Lung (tissue), 17 donors: ENCODE measurements at places on chromosomes 4 and X. TPM values are rescaled to one million over a fixed set of nuclear protein-coding genes. Genes with fewer than 3 reads are reported as not detected.
A peak's percentile ranks its signal among the peaks of the same experiment; 100 is the strongest.

Gene CD40LG
- total RNA-seq = 0.46 TPM

DNA sequence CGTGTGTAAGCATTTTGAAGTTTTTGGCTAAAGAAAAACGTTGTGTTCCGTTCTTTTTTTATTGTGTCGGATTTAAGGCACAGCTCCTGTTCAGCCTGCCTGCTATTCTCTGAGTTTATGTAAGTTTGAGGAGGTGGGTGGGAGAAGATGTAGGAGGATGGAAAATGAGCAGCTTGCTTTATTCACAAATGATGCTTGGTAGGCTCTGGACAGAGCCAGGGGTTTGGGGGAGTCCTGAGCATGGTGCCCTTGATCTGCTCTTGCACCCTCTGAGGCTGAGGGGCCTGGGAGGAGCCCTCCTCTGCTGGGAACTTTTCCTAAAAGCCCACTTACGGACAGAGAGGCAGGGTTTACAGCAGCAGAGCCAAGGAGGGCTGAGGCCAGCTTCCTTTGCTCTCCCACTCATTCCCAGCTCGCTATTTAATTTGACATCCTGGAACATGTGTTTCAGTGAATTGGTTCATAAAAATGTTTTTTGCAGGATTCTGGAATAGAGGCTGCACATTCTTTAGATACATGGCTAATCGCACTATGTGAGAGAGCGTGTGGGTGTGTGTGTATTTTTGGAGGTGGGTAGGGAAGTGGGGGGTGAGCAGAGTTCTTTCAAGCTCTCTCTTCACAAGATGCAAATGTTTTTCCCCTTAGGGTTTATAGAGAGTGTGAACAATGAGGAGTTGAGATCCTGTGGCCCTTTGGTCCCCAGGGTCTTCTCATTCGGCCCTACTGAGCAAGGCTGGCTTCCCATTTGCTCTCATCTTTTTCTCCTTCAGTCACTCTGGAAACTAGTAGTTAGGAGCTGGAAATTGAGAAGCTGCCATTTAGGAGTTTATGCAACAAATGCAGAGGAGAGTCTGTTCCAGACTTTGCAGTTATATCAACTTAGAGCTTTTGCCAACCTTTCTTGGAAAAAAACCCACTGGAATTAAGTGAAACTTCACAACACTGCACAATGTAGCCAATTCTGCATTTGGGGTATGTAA, 32.1 kb downstream of the TMEM131L start:
- H3K36me3 ChIP-seq = no peaks in the 10 kb centered on the region
- H3K4me3 ChIP-seq = no peak overlapping the region
- no peaks in the 10 kb centered on the region for H3K27me3 ChIP-seq
- H3K4me1 ChIP-seq = peaks cover 3% of the 10 kb centered on the region
- peak; percentile 94 for DNase-seq

- no peaks in the 10 kb centered on the region for H3K4me1 ChIP-seq
- H3K36me3 ChIP-seq = no peaks in the 10 kb centered on the region
- no peak for DNase-seq
- no peaks in the 10 kb centered on the region for H3K27me3 ChIP-seq
These were observed 466.1 kb downstream of the C4orf33 start for GRCh38 chr4:129561886-129562671.

DNA sequence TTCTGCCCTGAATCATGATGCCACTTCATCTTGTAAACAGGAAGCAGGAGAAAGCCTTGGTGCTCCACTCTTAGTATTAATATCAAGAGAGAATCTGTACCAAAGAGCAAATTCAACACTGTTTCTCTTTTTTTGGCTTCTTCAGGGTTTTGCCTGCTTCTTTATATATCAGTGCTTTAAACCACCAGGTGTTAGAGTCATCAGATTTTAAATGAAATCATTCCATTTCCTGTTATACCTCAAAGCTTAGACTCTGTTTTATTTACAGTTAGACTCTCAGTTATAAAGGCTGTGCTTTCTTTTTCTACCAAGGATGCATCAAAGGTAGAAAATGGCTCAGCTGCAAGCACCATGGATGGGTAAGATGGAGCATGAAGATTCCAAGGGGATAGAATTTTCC, 350.9 kb downstream of the CAMK2D start:
- no peak for DNase-seq
- H3K4me1 ChIP-seq = no peaks in the 10 kb centered on the region
- H3K4me3 ChIP-seq = no peak overlapping the region

Gene IL3RA
- 19.2 TPM for total RNA-seq

GRCh38 chr4:109560687-109561461, 828 bp downstream of the MCUB start:
- peak overlapping the region; percentile 80 for H3K4me3 ChIP-seq
- peaks cover 15% of the 10 kb centered on the region for H3K27me3 ChIP-seq
- peaks cover 17% of the 10 kb centered on the region for H3K4me1 ChIP-seq
- peak; percentile 66 for DNase-seq
- peak overlapping the region; percentile 79 for H3K27ac ChIP-seq
- no peaks in the 10 kb centered on the region for H3K36me3 ChIP-seq

DNA sequence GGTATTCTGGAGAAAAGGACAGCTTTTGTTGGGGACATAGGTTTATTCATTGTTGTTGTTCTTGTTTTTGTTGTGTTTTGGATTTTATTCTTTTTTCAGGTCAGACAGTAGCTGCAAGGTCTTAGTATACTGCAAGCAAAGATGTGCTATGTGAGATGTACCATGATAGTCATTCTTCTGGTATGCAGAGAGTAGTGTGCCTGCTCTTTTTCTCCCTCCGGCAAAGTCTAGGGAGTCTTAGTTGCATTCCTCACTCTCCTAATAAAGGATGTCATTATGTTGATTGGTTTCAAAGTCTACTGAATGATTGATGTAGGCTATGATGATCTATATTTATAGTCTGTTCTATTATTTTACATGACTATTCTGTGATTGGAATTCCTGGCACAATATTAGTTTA, 119.9 kb upstream of the POF1B start:
- H3K4me3 ChIP-seq = no peak overlapping the region
- no peaks in the 10 kb centered on the region for H3K4me1 ChIP-seq
- no peaks in the 10 kb centered on the region for H3K36me3 ChIP-seq

DNA sequence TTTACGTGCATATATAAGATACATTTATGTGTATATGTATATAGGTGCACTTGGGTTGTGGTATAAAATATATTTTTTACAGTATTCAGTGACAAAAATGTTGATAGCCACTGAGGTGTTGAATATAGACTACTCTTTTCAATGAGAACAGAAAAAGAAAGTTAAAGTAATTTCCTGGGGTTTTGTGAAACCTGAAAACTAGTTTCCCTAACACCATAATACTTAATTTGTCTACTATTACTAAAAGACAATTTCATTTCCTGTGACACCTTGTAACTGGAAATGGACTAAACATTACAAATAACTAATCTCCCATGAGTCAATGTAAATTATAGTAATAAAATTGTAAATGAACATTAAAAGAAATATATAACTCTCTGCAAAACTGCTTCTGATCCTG, 32.0 kb upstream of the MAP9 start:
- no peak overlapping the region for H3K27ac ChIP-seq
- no peak overlapping the region for H3K4me3 ChIP-seq
- H3K4me1 ChIP-seq = peaks cover 31% of the 10 kb centered on the region
- no peaks in the 10 kb centered on the region for H3K36me3 ChIP-seq

Gene PCDH19
- 0.37 TPM for total RNA-seq

Gene PNMA5
- not detected for total RNA-seq

GRCh38 chr4:152374606-152375285, 161.1 kb downstream of the FBXW7 start:
- H3K27me3 ChIP-seq = no peaks in the 10 kb centered on the region
- DNase-seq = no peak

DNA sequence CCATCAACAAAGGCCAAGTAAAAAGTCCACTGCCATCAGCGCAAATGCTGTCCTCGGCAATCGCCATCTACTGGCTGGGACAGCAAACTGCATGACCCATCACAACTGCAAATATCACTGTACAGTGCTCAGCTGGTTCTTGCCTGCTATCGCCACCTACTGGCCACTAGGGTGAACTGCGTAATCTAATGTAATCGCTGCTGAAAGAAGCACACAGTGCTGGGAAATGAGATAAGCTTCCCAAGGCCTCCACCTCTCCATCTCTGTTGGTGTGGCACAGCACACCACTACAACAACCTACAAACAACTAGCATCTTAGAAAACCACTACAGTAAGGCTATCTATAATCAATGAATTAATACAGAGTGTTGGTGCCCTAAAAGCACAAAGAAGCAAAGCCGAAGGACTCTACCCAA, 298.3 kb downstream of the TEX13A start:
- H3K27ac ChIP-seq = no peak overlapping the region
- no peaks in the 10 kb centered on the region for H3K27me3 ChIP-seq
- no peak overlapping the region for H3K4me3 ChIP-seq
- no peaks in the 10 kb centered on the region for H3K36me3 ChIP-seq
- DNase-seq = peak; percentile 58

DNA sequence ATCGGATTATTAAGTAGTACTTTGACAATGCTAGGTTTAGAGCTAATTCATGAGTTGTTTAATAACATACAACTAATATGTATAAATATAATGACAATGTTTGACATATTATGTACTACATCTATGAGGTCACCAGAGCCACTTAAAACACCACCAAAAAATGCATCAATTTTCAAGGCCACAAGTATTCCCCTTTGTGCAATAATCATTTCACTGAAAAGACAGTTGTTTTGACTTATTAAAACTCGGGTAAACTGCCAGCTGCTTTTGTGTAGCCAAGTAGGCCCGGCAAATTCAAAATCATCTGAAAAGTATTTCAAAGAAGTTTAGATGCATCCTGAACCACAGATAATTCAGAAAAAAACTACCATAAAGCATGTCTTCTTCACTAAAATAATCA, 48.7 kb downstream of the CLOCK start:
- DNase-seq = peak; percentile 6
- no peaks in the 10 kb centered on the region for H3K36me3 ChIP-seq
- H3K27me3 ChIP-seq = no peaks in the 10 kb centered on the region
- no peak overlapping the region for H3K27ac ChIP-seq

GRCh38 chr4:18234108-18234507, 212.6 kb upstream of the LCORL start:
- no peak overlapping the region for H3K27ac ChIP-seq
- H3K4me1 ChIP-seq = no peaks in the 10 kb centered on the region
- H3K36me3 ChIP-seq = no peaks in the 10 kb centered on the region

Gene MAGEA2B
- total RNA-seq = not detected

Gene BDH2
- 33.3 TPM for total RNA-seq

Gene AREG
- total RNA-seq = 22.0 TPM

Gene MXRA5
- 17.0 TPM for total RNA-seq

GRCh38 chr4:98399915-98400314, 138.7 kb downstream of the RAP1GDS1 start:
- no peak overlapping the region for H3K4me3 ChIP-seq
- H3K36me3 ChIP-seq = peaks cover 4% of the 10 kb centered on the region
- no peak overlapping the region for H3K27ac ChIP-seq

- DNase-seq = peak; percentile 50
- H3K36me3 ChIP-seq = no peaks in the 10 kb centered on the region
- no peaks in the 10 kb centered on the region for H3K27me3 ChIP-seq
- no peak overlapping the region for H3K27ac ChIP-seq
These were observed 116.9 kb upstream of the GALNT7 start for GRCh38 chr4:173051716-173052115.

DNA sequence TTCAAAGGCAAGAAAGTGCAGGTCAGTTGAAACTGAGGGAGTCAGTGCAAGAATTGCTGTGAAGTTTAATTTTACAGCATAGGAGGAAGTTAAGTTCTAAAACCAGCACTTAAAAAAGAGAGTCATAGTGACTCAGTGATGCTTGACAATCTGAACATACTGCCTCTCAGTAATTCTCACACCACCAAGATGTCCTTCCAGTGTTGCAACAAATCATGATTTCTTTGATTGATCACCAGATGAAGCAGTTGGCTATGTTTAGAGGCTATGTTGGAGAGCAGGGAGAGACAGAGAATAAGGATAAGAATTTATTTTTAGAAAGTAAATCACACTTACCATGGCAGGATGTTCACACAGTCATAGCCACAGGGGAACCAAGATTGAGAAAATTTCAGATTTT, 13.2 kb downstream of the TRIM2 start:
- H3K4me3 ChIP-seq = no peak overlapping the region
- no peak overlapping the region for H3K27ac ChIP-seq
- H3K27me3 ChIP-seq = no peaks in the 10 kb centered on the region
- no peak for DNase-seq
- peaks cover 26% of the 10 kb centered on the region for H3K4me1 ChIP-seq
- no peaks in the 10 kb centered on the region for H3K36me3 ChIP-seq

- no peaks in the 10 kb centered on the region for H3K4me1 ChIP-seq
- H3K27ac ChIP-seq = no peak overlapping the region
- DNase-seq = no peak
- no peak overlapping the region for H3K4me3 ChIP-seq
- no peaks in the 10 kb centered on the region for H3K36me3 ChIP-seq
- no peaks in the 10 kb centered on the region for H3K27me3 ChIP-seq
These were observed 11.5 kb upstream of the GATB start for GRCh38 chr4:151772274-151772673.

DNA sequence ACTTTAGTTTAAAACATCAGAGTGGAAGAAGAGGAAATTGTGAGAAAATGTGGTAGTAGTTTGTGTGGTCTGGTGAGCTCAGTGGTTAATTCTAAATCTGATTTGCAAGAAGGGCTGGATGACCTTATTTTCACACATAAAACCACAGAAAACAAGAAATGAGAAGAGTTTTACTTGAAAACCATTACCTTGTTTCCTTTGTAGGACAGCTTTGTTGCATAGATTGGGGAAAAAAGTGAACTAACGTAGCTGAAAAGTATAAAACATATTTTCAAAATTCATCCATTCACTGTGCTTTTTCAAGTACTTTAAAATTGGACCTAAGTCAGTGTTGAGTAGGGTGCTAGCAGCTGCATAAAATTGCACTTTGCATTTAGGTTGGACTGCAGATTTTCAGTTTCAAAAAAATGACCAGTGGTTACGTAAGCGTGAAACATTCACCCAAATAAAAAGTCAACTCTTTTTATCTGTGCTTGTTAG, 211.3 kb downstream of the ARHGAP10 start:
- H3K4me3 ChIP-seq = no peak overlapping the region
- no peak overlapping the region for H3K27ac ChIP-seq
- no peaks in the 10 kb centered on the region for H3K27me3 ChIP-seq
- no peaks in the 10 kb centered on the region for H3K4me1 ChIP-seq
- no peak for DNase-seq
- peaks cover 6% of the 10 kb centered on the region for H3K36me3 ChIP-seq

DNA sequence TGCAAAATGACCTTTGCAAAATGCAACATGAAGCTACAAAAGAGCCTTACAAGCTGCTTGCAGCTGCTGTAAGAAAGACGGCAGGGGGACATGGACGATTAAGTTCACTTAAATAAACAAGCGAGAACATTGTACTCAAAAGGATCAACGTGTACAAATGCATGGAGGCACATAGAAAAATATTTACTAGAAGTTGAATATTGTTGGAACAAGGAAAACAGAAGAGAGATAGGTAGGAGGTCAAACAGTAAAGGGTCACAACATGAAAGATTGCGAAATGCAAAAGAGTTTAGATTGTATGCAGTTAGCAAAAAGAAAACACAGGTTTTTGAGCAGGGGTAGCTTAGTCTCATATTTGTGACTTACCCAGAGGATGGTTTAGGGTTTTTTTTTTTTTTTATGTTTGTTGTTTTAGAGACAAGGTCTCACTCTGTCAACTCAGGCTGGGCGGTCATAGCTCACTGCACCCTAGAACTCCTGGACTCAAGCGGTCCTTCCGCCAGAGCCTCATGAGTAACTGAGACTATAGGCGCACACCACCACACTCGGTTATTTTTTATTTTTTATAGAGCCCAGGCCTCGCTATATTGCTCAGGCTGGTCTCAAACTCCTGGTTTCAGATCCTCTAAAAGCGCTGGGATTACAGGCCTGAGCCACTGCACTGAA, 1.4 kb upstream of the PHF8 start:
- no peaks in the 10 kb centered on the region for H3K4me1 ChIP-seq
- H3K27ac ChIP-seq = no peak overlapping the region
- H3K36me3 ChIP-seq = no peaks in the 10 kb centered on the region
- H3K4me3 ChIP-seq = no peak overlapping the region
- H3K27me3 ChIP-seq = no peaks in the 10 kb centered on the region
- DNase-seq = no peak
